KG1 (cell line): ENCODE measurements at places on chromosomes 12 and 14.

GRCh38 chr12:129779033-129779432 is 124.8 kb downstream of the TMEM132D start:
- no peak for DNase-seq

DNA sequence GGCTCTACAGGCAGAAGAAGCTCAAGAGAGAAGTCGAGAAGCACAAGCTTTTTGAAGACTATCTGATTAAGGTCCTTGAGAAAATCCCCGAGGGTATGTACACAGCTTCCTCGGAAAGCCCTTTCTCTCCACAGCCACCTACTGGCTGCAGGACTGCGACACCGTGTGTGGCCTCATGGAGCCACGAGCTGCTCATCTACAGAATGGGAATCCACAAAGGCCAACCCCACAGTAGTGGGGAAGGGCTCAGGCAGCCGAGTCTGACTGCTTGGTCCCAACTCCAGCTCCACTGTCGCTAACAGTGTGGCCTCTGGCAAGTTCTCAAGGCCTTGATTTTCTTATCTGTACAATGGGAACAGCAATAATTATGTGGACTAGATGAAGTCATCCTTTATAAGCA is 2.5 kb downstream of the CCDC197 start:
- no peak for DNase-seq

DNA sequence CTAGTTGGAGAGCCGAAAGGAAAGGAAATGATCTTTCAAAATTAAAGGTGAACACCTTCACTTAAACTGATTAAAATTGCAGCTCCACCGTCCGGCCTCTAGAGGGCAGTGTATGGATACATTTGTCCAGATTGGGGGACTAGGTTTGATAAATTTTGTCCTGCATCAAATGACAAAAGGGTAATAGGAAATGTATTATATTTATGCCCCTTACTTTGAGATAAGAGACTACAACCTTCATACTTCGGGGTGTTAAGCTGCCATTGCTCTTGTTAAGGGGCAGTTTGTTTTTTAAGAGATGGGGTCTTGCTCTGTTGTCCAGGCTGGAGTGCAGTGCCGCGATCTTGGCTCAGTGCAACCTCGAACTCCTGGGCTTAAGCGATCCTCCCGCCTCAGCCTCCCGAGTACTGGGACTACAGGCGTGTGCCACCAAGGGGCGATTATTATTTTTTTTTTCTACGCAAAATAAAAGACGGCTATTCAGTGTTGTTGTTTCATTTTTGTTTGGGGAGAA is 818 bp upstream of the SUOX start:
- DNase-seq = no peak

- DNase-seq = no peak
Measured at GRCh38 chr12:2397356-2398045, 344.7 kb downstream of the CACNA1C start.

- DNase-seq = no peak
Measured at GRCh38 chr12:131702573-131702877, 8.4 kb upstream of the SFSWAP start.

- DNase-seq = no peak
Measured at GRCh38 chr14:105214324-105214915, 33.3 kb upstream of the NUDT14 start.

DNA sequence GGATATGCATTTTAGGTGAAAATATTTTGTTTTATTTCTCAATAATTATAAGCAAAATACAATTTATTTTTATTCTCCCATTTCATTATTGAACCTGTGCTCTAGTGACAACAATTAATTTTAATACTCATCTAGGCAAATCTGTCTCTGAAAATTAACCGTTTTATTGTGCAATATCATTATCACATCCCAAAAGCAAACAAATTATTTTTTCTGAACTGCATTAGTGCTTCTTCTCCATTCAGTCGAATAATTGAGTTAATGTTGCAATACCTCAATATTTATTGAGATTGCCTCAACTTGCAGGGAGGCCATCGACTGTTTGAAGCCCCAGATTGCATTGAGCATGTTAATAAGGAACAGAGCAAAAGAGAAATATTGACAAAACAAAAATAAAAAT is 303.2 kb upstream of the LRFN5 start:
- no peak for DNase-seq

DNA sequence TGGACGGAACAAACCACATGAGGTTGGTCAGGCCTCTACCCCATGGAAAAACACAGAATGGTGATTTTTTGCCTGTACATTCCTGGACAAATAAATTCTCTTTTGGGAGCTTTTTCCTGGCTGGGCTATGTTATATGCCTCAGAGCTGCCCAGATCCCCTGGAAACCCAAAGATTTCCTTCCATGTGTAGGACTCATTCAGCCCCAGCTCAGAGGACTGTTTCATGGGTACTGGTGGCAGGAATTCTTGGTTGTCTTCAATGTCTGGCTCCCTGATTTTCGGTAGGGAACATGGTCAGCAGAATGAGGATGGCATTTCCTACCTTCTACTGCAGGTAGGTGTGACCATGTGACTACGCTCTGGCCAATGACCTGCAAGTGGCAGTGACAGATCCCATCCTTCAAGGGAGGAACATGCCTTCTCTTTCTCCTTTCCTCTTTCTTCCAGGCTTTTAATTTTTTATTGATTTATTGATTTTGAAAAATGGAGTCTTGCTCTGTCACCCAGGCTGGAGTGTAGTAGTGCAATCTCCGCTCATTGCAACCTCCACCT is 15.4 kb upstream of the P2RX7 start:
- no peak for DNase-seq

GRCh38 chr12:132210223-132211055 is 66.2 kb downstream of the NOC4L start:
- DNase-seq = no peak
